Cerebellum (tissue), 4 donors: ENCODE measurements at places on chromosomes 2 and 18.

DNA sequence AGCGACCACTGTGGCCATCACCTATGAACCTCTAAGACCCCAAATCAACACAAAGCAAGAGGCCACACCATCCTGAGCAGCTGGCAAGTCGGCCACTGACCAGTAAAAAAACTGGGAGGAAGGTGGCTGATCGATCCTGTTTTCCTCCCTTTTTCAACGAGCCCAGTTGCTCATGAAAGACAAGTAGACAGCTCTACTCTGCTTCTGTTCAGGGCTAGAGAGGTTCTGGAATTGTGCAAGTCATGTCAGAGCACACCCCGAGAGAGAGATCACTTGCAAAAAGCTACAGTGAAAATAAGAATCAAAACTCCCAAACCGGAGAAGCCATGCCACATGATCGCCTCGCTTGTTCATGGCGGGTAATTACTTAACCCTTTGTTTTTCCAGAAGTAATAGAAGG lies 34.6 kb downstream of the ZNF516 start:
- DNase-seq, result no peak

- no peak for DNase-seq
Observed at GRCh38 chr2:102591491-102592045, 27.8 kb upstream of the SLC9A2 start.

- DNase-seq, result peak; percentile 48
Observed at GRCh38 chr2:73291461-73292315, 1.7 kb downstream of the EGR4 start.

DNA sequence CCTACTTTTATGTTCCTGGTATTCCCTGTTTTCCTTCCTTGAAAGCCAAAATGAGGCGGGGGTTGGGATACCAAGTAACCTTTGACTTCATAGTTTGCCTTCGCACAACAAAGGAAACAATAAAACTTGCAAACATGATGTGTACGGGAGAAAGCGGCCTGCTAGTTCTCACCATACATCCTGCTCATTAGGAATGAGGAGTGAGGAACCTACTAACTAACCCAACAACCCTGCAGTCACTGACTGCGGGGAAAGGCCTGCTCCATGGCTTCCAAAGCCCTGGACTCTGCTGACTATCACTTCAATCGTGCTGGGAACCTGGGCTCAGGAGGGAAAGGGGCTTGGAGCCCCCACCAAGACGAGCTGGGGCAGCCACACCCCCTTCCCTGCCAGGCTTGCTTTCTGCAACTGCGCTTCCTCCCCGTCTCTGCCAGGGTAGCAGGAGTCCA lies 24.2 kb downstream of the RPL31 start:
- no peak for DNase-seq

GRCh38 chr2:33451214-33451613 lies 25.2 kb upstream of the RASGRP3 start:
- DNase-seq, result no peak
